Left renal cortex interstitium (tissue), 4 donors: ENCODE measurements at places on chromosomes 13 and 19. TPM values are rescaled to one million over a fixed set of nuclear protein-coding genes. Genes with fewer than 3 reads are reported as not detected.

SLAIN1 gene
- polyA plus RNA-seq: 18.3 TPM

PGLYRP2 gene
- 0.11 TPM for polyA plus RNA-seq

SIX5 gene
- polyA plus RNA-seq: 13.6 TPM

FOSB gene
- polyA plus RNA-seq: 3.2 TPM

BORA gene
- polyA plus RNA-seq: 10.0 TPM

C3 gene
- polyA plus RNA-seq: 21.8 TPM

NTN5 gene
- polyA plus RNA-seq: 0.45 TPM

IGSF23 gene
- polyA plus RNA-seq: 1.5 TPM

CABP5 gene
- not detected for polyA plus RNA-seq

ZNF558 gene
- 37.8 TPM for polyA plus RNA-seq

ZNF649 gene
- 29.2 TPM for polyA plus RNA-seq

ATP4B gene
- 0.82 TPM for polyA plus RNA-seq

TTYH1 gene
- 10.9 TPM for polyA plus RNA-seq

IGFL4 gene
- polyA plus RNA-seq: 0.28 TPM

RYR1 gene
- polyA plus RNA-seq: 5.8 TPM

DNA sequence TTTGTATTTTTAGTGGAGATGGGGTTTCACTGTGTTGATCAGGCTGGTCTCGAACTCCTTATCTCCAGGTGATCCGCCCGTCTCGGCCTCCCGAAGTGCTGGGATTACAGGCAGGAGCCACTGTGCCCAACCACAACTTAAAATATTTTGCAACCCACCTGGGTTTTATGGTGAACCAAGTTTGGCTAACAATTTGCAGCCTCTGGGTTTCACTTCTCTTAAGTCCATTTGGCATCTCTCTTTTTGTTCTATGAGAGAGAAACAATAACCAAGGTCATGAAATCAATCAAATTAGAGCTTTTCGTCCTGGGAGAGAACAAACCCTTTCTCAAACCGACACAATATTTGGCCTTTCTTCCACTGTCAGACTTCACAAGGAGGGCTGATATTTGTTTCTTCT is 5.6 kb upstream of the SMAD9 start:
- DNase-seq: no peak

GRCh38 chr13:48320891-48321510 is 17.4 kb downstream of the RB1 start:
- DNase-seq: no peak

DNA sequence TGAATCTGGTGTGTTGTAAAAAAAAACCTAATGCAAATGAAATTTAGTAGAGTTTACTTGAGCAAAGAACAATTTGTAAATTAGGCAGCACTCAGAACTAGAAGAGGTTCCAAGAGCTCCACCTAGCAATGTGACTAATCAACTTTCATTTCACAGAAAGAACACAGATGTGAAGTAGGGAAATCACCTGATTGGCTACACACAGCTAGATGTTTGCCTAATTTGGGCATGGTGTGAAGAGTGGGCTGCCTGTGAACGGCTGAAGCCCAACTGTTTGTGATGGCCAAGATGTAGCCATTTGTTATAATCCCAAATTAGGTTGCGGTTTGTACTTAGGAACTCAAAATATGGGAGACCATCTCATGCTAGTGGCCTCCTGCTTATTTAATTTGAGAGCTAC is 724.4 kb upstream of the SLITRK5 start:
- no peak for DNase-seq

DNA sequence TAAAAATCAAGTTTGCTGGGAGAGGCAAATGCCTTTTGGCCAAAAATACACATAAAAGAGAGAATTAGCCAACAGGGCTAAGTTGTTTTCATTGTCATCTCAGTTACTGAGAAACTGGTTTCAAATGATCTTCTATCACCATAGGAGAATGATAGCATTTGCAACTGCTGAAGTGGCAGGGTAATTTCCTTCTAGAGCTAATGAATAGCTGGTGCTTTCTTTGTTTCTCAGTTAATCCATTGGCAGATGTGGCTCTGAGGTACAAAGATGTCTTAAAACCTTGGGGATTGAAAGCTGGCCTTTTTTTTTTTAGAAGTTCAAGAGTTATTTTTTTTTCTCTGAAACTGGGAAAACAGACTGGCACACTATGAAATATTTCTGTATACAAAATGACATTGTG is 332.7 kb upstream of the KLF12 start:
- DNase-seq: no peak

- no peak for DNase-seq
Measured at GRCh38 chr19:4414144-4414799, 11.8 kb downstream of the CHAF1A start.

- DNase-seq: no peak
Measured at GRCh38 chr13:52845766-52846566, 2.5 kb downstream of the PCDH8 start.

GRCh38 chr13:108561149-108561548 is 68.3 kb upstream of the MYO16 start:
- no peak for DNase-seq

- DNase-seq: no peak
Measured at GRCh38 chr13:93984876-93985275, 494.6 kb downstream of the DCT start.

GRCh38 chr13:97058926-97059325 is 64.7 kb upstream of the OXGR1 start:
- DNase-seq: no peak

GRCh38 chr19:9295411-9295849 is 14.2 kb downstream of the ZNF699 start:
- DNase-seq: no peak

- DNase-seq: no peak
Measured at GRCh38 chr13:72804301-72804700, 22.4 kb downstream of the PIBF1 start.

GRCh38 chr13:110312339-110313031 is 5.4 kb downstream of the COL4A2 start:
- no peak for DNase-seq

GRCh38 chr13:92573467-92574057 is 653.0 kb upstream of the GPC6 start:
- no peak for DNase-seq

- DNase-seq: no peak
Measured at GRCh38 chr19:9144920-9145319, 4.7 kb downstream of the ZNF317 start.

DNA sequence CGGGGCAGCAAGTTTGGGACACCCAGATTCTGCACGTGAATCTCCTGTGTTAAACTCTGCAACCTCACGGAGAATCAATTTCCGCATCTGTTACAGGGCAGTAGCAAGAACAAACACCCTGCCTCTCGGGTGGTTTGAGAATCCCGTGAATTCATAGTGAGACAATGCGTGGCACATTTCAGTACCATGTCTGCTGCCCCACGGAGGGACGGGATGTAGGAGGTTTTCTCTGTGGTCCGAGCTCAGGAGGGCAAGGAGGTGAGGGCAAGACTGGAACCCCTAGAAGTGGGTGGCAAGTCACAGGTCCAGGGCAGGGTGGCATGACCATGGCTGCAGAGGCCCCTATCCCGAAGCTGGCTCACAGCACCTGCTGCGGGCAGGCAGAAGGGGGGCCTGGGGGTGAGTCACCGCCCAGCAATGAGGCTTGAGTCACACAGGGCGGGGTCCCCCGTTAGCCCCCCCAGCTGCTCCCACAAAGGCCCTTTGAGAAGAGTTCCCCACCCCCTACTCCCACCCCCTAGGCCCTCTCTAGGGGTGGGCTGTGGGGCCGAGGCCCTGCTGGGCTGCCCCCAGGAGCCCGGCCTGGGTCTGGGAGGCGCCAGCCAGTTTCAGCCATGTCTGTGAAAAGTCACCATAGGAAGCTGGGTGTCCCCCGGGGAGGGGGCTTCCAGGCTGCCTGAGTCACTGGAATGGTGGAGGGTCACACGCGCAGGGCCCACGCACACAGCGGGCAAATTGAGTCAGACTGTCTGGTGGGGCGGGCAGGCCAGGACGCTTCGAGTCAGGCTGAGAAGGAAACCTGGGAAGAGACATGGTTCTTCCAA is 25.8 kb upstream of the NANOS3 start:
- DNase-seq: no peak

DNA sequence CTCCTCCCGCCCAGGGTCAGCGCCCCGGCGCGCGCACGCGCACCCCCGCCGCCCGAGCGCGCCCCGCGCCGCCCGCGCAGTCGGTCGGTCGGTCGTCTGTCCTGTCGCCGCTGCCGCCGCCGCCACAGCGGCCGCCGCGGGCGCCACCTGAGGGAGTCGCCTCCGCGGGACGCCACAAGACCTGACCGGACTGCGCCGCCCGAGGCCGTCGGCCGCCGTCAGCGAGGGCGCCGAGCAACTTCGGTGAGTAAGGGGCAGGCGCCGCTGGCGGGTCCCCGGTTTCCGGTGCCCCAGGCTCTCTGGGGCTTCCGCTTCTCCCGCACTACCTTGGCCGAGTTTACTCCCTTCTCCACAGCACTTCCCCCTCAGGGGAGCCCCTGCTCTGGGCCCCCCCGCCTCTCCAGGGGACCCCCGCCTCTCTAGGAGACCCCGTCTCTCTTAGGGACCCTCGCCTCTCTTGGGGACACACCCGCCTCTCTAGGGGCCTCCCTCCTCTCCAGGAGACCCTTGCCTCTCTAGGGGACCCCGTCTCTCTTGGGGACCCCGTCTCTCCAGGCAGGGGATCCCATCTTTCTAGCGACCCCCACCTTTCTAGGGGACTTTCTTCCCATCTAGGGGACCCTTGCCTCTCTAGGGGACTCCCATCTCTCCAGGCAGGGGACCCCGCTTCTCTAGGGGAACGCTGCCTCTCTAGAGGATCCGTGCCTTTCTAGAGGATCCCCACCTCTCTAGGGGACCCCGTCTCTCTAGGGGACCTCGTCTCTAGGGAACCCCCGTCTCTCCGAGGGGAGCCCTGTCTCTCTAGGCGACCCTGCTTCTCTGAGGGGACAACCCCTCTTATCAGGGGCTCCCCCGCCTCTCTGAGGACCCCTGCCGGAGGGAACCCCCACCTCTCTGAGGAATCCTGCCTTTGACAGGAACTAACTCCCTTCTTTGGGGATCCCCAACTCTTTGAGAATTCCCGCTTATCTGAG is 19.3 kb upstream of the GATAD2A start:
- DNase-seq: no peak

- DNase-seq: no peak
Measured at GRCh38 chr19:35851213-35852028, 883 bp downstream of the NPHS1 start.

GRCh38 chr19:13207237-13207845 is 57.1 kb downstream of the IER2 start:
- no peak for DNase-seq

- DNase-seq: no peak
Measured at GRCh38 chr13:77239312-77239711, 87.6 kb downstream of the MYCBP2 start.

- no peak for DNase-seq
Measured at GRCh38 chr13:113532156-113532806, 41.8 kb upstream of the DCUN1D2 start.

- DNase-seq: no peak
Measured at GRCh38 chr19:27654266-27654990, 1558.5 kb downstream of the UQCRFS1 start.

DNA sequence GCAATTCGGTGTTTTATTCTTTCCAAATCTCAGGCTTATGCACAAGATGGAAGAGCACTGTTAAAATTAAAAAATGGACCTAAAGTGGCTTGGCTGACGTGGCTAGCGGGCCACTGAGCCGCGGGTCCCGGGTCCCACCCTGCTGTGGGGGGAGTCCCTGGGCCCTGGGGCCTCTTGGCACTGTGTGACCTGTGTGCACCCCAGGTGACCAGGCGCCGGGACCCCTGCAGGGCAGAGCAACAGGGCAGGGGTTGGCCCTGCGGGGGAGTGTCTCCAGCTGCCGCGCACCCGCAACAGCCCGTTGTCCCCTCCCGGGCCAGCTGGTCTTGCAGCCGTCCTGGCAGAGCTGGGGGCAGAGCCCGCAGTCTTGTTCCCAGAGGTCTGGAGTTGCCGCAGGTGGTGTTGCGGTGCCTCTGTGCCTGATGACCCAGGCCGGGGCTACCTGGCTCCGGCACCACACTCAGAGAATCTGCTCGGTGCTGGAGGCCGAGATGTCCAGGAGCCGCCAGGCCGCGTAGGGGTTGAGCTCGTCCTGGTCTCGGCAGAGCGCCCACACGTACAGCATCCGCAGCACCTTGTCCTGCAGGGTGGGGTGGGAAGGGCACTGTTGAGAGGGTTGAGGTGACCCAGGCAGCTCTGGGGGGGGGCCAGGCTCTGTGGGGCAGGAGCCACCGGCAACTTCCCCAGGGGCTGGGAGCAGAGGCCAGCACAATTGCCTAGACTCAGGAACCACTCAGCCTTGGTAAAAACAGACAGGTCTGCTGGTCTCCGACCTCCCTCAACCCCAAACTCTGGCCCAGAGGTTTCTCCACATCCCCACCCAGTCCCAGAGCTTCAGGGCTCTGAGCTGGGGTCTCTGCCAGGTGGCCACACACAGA is 1.0 kb upstream of the CTXN1 start:
- no peak for DNase-seq

- DNase-seq: no peak
Measured at GRCh38 chr19:27865927-27866777, 1346.8 kb downstream of the UQCRFS1 start.

GRCh38 chr13:113610266-113610665 is 25.7 kb downstream of the TFDP1 start:
- no peak for DNase-seq

DNA sequence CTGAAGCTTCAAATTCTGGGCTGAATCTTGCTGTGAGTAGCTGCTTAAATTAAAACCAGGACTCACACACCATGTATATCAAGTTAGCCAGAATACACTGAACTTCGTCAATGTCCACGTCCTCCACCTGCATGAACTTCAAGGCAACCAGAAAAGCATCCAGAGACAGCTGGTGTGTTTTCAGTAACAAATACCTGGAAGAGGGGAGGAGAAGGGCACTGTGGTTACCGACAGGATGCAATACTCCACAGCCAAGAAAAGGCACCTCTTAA is 20.4 kb downstream of the PROZ start:
- DNase-seq: no peak

DNA sequence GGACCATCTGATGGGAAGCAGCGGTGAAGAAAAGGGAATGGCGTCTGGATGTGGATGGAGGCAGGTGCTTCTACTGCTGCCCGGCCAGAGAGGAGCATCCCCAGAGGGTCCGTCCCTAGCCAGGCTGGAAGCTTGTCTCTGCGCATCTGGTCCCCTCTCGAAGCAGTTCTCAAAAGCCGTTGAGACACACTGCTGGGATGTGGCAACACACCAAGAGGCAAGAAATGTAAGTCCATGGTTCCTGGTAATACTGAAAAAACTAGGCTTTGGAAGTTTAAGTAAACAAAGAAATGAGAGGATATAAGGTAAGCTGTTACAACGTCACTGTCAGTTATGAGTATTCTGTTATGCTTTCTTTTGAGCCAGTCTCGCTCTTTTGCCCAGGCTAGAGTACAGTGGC is 15.1 kb upstream of the FFAR2 start:
- DNase-seq: no peak

- DNase-seq: no peak
Measured at GRCh38 chr19:29565171-29565570, 39.4 kb downstream of the VSTM2B start.
